ENCODE measurements at places on chromosomes 1 and 21. TPM values are rescaled to one million over a fixed set of nuclear protein-coding genes. Genes with fewer than 3 reads are reported as not detected.
A peak's percentile ranks its signal among the peaks of the same experiment; 100 is the strongest.

DNA sequence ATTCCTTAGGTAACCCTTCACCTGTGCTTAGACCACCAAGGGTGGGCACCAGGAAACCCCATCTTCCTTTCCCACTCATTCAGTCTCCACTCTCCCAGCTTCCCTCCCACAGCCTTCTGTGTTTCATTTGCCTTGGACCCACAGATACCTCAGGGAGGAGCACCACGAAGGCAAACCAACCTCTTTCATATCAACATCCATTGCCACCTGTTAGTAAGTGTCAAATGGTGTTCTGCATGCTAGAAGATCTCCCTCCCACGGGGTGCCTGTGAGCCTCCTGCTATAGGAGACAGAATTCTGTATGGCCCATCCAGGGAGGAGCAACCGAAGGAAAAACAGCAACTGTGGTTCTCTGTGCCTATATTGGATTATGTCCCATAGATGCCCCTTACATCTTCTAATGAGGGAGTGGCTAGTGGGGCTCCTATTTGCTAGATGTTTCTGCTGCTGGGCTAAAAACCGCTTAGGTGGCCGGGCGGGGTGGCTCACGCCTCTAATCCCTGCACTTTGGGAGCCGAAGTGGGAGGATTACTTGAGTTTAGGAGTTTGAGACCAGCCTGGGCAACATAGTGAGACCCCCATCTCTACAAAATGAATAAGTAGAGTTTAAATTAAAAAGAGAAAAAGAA lies 25.6 kb upstream of the SCCPDH start:
- no peak for DNase-seq

DNA sequence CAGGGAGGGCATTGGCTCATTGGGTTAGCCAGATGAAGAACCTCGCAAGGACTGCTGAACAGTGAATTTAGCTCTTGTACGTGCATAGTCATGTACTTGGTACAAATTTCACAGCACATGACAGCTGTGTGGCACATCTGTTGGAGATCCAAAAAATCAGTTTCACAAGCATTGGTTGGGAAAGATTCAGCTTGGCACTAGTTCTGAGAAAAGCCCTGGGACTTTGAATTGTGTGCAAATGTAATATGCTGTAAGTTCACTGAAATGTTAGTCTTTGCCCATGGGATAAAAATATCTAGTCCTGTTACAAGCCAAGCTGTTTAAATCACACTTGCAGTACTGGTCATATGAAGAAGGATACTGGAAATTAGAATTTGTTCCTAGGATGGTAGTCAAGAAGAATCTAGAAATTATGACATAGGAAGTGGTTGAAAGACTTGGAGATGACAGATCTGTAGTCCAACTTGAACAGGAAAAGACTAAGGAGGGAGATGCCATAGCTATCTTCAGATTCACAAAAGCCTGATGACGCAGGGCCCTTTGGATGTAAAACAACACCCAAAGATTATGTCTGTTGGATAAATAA lies 19.2 kb downstream of the LAMC2 start:
- DNase-seq, result no peak

DNA sequence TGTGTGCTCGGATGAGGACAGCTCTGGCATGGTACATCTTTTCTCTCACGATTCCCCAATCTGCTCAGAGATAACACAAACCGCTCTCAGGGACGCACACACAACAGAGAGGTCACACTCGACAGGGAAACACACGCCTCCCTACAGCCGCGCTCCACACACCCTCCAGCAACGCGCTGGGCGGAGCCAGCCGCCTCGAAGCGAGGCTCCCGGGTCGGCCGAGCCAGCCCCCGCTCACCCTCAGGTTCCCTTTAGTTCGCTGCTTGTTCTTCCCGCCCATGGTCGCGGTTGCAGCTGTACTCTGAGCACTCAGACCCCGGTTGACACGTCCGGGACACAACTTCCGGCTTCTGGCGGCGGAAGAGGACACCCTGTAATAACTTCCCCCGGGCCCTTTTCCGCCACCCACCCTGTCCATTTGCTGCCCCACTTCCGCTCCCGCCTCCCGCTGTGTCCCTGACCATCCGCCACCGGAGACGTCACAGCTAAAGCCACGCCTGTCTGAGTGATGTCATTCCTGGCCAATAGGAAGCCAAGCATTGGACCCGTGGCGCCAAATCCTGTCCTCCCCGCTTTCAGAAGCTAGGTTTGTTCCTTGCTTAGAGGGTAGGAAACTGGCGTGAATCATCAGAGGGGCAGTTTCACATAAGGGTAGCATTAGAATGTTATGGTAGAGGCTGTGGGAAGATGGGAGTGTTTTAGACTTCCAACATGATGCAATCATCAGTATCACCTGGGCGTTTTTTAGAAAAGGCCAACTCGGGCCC lies at the start of gene LTN1:
Gene LTN1, minus strand, starts transcription at position 352 of the 767 bp plus-strand sequence. Its CDS starts 72 bp downstream, at position 280.
- peak; percentile 100 for DNase-seq

DNA sequence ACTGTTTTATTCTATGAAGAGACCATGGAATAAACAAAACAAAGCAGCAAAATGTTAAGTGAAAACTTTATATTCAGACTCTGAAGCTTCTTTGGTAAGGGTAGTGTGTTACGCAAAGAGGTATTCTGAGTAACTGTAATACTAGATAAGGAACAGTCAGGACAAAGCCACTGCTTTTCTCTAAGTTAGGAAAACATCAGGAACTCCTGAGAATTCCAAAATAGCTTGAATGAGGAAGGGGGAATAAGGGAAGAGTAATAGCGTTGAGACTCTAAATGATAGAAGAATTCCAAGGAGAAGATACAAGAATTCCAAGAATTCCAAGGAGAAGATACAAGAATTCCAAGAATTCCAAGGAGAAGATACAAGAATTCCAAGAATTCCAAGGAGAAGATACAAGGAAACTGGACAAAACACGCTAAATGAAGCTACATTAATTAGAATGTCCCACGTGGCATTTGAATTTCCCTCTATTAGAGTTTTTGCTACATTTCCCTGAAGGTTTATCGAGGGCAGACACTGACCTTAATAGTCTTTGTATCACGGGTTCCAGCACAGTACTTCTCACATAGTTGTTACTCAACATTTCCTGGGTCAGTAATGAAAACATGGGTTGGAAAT lies 71.5 kb downstream of the SMYD3 start:
- no peak for DNase-seq

- no peak for DNase-seq
These were observed 4.0 kb downstream of the CDKN2C start for GRCh38 chr1:50973875-50974617.

GRCh38 chr1:58902830-58903513 lies 119.1 kb upstream of the JUN start:
- no peak for DNase-seq

- DNase-seq, result peak; percentile 24
These were observed 13.5 kb downstream of the KCNK1 start for GRCh38 chr1:233627376-233627775.

DNA sequence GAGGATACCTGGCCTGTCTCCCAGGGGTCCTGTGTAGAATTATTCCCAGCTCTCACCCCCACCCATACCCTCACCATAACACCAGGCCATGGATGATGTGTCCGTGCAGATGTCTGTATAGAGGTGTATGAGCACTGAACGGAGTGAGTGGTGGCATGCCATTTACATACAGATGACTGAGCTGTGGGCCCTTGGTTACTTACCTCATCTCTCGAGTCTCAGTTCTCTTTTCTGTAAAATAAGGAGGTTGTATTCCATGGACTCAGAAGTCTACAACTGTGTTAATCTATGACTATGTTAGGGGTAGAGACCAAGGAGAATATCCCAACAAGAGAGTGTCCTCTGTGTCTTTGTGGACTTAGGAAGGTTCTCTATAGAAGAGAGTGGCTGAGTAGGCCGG lies 65.6 kb upstream of the CD1D start:
- no peak for DNase-seq

- no peak for DNase-seq
These were observed 3.1 kb downstream of the PBX1 start for GRCh38 chr1:164562061-164562460.

Gene FASLG
- total RNA-seq, result 7.0 TPM

Gene KRTAP11-1
- total RNA-seq, result not detected

Gene GJA5
- not detected for total RNA-seq

Gene TSPEAR
- total RNA-seq, result not detected

Gene LCE2C
- not detected for total RNA-seq
